ENCODE measurements at places on chromosomes 11 and 22.

- DNase-seq, result no peak
Measured at GRCh38 chr11:118851970-118852369, 31.7 kb upstream of the CXCR5 start.

GRCh38 chr11:32388871-32389770 is 46.2 kb downstream of the WT1 start:
- DNase-seq, result no peak

DNA sequence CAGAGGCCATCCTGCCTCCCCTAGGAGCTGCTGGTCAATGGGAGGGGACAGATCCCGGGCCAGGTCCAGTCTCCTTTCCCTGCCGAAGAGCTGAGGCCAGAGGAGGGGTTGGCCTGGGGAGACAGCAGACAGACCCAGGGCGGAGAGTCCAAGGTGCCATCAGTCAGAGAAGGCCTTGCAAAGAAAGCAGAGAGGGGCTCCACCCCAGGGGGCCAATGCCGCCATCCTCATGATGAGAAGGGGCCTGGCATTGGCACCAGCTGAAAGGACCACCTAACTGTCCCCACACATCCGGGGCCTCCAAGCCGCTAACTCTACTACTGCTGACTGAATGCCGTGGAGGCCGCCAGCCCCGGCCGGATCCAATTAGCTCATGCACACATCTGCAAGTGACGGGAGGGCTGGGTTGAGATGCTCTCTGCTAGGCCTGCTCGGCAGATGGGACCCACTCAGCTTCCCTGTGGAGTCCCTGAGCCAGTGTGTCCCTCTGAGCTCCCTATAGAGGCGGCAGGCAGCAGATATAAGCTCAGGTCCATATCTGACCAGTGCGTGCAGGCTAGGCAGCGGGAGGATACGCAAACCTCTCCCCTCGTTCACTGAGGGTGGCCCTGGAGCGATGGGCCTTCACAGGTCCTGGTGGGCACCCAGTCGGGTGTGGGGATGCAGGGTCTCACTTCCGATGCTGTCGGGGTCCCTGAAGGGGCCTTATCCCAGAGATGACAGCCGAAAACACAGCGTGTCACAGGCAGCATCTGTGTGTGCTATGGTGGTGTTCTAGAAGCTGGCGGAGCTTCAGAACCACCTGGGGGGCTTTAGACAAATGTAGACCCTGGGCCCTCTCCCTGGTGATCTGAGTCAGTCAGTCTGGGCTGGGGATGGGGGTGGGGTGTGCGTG is 183.9 kb downstream of the CTTN start:
- DNase-seq, result no peak

DNA sequence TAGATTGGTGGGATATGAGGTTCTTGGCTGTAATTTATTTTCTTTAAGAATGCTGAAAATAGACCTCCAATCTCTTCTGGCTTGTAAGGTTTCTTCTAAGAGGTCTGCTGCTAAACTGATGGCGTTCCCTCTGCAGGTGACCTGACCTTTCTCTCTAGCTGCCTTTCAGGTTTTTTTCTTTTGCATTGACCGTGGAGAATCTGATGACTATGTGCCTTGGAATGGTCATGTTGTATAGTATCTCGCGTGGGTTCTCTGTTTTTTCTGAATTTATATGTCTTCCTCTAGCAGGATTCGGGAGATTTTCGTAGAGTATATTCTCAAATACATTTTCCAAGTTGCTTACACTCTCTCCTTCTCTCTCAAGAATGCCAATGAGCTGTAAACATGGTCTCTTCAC is 122.2 kb downstream of the DDX10 start:
- DNase-seq, result no peak

DNA sequence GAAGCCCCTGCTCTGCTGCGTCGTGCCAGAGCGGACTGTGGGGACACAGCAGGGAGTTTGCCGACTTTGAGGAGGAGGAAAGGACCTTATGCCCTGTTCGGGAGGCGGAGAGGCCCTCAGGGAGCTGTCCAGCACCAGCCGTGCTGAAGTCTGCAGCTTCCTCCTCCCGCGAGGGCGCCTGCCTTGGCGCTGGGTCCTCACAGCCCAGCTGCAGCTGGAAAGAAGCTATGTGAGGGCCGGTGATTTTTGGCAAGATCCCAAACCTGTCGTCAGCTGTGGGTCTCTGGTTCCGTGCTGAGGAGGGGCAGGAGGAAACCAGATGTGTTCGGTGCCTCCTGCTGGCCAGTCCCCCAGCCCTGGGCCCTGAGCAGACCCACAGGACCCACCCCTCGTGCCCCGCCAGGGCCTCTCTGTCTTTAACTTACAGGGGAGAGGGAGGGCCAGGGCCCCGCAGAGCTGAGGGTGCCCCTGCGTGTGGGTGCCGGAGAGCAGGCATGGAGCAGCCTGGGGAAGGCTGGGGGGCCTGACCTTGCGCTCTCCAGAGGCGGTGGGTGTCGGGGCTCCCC is 12.0 kb downstream of the BRSK2 start:
- DNase-seq, result no peak

- no peak for DNase-seq
Measured at GRCh38 chr11:119488256-119488995, 65.5 kb upstream of the THY1 start.

DNA sequence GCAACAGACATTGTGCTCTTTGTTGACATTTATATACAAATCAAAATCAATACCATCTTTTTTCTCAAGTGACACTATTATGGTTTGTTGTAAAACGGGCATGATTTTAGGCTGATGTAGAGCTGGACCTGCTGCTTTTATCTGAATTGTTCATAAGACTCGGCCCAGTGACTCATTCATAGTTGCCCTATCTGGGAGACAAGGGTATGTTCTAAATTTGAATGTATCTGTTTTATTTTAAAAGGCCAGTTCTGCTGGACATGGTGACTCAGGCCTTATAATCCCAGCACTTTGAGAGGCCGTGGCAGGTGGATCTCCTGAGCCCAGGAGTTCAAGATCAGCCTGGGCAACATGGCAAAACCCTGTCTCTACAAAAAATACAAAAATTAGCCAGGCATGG is 39.3 kb downstream of the CEP295 start:
- DNase-seq, result no peak

- no peak for DNase-seq
Measured at GRCh38 chr11:19447150-19447566, 206.4 kb upstream of the E2F8 start.

DNA sequence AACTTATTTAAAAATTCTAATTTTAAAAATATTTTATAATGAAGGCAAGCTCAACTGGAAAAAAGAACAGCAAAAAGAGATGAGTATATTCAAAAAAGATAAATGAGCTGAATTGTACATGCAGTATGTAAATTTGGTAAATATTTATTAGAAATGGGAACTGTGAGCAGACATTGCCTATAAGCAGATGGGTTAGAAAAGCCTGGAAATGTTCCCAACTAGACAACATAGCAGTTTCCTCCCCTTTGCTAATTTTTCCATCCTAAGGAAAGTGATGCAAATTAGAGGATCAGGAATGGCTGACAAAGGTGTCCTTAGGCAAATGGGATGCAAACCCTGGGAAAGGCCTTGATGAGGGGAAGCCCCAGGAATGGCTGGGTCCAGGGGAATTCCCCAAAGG is 37.2 kb downstream of the TP53I11 start:
- no peak for DNase-seq

DNA sequence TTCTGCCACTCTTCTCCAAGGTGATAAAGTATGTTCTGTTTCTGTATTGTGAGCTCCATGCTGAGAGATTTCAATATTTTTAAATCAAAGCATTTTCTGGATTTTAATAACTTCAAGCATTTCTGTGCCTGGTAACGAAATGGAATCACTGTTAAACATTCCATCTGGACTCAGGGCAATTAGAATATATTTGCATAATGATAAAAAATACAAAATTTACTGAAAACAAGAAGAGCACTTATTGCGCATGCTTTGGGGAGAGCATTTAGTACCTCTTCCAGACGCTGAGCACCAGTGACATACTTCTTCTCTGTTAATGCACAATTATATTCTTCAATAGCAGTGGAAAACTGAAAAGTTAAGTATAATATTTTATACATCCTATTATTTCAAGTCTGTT is 13.3 kb downstream of the ZW10 start:
- no peak for DNase-seq

DNA sequence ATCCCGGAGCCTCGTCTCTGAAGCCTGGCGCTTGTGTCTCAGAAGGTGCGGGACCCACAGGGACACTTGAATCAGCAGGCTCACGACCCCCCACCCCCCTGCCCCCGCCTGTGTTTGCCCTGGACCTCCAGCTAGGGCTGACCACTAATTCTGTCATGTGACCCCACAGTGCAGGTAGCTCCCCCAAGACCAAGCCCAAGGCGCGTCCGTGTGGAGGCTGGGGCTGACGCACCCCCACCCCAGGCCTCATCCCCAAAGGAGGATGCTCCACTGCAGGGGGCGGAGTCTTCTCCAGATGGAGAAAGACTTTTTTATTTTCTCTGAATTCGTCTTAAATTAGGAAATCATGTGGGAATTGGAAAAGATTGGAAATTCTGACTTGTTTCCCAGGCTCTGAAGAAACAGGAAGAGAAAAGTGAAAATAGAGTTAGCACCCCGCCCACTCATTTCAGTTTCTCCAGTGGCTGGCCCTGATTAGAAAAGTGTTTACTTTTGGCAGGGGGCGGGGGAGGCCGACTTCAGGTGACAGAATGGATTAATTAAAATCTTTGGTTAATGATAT is 1.0 kb upstream of the RELA start:
- no peak for DNase-seq

- no peak for DNase-seq
Measured at GRCh38 chr11:91804042-91804441, 420.6 kb upstream of the FAT3 start.

GRCh38 chr11:109547356-109548027 is 125.5 kb downstream of the C11orf87 start:
- no peak for DNase-seq

DNA sequence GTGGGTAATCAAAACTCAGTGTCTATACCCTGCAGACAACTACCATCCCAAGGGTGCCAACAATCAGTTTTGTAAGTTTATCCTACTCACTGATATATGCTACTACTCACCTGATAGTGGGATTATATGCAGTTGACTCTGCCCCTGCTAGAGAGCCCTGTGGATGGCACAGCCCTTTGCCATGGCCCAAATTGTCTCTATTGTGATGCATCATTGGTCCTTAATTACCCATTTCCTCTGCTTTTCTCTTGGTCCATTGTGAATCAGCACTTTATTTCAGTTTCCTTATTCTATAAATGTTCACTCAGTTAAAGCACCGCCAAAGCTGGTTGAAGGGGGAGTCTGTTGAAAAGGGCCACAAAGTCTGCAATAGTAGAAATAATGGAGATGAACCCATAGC is 42.3 kb downstream of the PLAAT5 start:
- DNase-seq, result no peak

DNA sequence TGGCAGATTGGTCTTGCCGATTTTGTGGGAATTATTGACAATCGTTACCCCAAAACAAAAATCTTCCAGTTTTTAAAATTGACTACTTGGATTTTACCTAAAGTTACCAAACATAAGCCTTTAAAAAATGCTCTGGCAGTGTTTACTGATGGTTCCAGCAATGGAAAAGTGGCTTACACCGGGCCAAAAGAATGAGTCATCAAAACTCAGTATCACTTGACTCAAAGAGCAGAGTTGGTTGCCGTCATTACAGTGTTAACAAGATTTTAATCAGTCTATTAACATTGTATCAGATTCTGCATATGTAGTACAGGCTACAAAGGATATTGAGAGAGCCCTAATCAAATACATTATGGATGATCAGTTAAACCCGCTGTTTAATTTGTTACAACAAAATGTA is 37.2 kb downstream of the IGLL1 start:
- no peak for DNase-seq

- DNase-seq, result no peak
Measured at GRCh38 chr22:20243537-20244249, 24.4 kb downstream of the RTN4R start.

DNA sequence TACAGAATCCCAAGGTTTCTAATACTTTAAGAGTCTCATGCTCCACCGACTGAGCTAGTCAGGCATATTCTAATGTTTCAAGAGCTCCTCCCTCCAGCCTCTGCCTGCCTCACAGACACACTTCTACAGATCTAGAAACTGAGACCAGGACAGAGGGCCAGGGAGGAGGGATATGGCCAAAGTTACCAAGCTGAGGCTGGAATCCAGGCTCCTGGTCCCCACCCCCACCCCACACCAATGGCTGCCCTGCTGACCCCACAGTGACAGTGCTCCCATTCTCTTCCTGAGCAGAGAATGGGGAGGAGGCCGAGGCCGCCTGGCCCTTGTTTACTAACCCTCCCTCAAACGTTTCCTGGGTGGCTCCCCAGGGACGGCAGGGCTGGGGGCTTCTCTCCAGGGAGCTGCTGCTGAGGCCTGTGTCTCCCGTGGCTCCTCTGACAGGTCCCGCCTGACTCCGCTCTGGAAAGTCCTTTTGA is 2.2 kb downstream of the PLEKHB1 start:
- no peak for DNase-seq

- no peak for DNase-seq
Measured at GRCh38 chr22:35039625-35040024, 26.3 kb upstream of the ISX start.

DNA sequence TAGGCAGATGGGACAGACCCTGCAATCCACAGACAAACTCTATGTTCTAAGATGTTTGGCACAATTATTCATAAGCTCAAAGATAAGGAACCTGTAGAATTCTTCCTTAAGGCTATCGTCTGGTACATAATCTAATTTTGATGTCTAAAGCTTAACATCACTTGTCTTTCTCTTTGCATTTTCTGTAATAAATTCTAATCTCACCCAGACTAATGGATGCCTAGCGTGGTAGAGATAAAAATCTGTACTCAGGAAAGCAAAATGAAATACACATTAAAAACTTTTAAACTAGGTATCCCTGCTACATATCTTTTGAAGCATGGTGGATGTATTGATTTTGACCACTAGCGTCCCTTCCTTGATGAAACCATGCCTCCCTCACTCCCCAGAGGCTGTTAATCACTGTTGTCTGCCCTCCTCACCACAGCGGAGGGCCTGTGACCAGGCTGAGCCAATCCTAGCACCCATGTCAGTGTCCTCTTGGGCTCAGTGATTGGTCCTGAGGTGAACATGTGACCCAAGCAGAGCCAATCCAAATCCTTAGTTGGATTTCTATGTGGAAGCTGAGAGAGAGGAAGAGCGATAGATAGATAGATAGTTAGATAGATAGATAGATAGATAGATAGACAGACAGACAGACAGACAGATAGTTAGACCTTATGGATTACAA is 82.2 kb upstream of the GRK3 start:
- no peak for DNase-seq

DNA sequence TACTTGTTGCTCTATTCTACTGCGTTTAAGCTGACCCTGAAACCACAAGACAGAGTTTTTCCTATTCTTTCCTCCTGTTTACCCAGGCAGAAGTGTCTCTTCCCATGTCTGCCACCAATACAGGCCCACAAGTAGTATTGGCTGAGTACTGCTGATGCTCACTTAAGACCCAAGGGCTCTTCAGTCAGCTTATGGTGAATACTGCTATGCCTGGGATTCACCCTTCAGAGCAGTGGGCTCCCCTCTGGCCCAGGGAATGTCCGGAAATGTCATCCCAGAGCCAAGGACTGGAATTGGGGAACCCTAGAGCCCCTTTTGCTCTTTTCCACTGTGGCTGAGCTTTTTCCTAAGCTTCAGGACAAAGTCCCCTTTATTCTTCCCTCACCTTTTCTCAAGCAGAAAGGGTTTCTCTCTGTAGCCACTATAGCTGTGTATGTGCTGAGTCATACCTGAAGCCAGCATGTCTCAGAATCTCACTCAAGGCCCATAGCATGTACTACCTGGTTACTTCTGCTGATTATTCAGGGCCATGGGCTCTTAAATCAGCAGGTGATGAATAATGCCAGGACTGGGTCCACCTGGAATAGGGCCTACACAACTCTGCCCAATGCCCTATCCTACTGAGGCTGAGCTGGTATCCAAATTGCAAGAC is 745.8 kb upstream of the ANO5 start:
- DNase-seq, result no peak

GRCh38 chr22:38871360-38872171 is 450 bp downstream of the CBX6 start:
- peak; percentile 16 for DNase-seq

All from stimulated activated CD8-positive, alpha-beta memory T cell treated with anti-CD3 and anti-CD28 coated beads, Interleukin-7, amount 100 ng/mL, for 4 hours (primary cell).